ENCODE measurements at places on chromosomes 6 and 20. TPM values are rescaled to one million over a fixed set of nuclear protein-coding genes. Genes with fewer than 3 reads are reported as not detected.

The FABP7 gene
- not detected for polyA plus RNA-seq

The ATF6B gene
- 93.6 TPM for polyA plus RNA-seq

The MTFR2 gene
- polyA plus RNA-seq, result 1.6 TPM

The RSPO3 gene
- polyA plus RNA-seq, result 0.69 TPM

DNA sequence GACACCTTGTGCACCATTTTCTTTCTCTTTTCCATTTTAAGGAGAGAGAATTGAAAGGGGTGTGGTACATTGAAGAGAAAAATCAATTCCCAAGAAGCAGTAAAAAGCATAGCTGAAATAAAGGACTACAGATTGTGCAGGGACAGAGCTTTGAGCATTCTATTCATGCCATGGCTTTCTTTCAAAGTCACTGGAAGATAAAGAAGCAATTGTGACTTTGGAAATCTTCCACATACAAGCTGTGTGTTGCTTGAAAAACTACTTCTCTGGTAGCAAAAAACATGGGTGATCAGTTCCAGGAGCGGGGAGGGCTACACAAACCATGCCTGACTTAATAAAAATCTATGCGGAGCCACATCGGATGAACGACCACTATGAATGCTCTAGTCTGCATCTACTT, 230.2 kb upstream of the THEMIS start:
- DNase-seq, result no peak

DNA sequence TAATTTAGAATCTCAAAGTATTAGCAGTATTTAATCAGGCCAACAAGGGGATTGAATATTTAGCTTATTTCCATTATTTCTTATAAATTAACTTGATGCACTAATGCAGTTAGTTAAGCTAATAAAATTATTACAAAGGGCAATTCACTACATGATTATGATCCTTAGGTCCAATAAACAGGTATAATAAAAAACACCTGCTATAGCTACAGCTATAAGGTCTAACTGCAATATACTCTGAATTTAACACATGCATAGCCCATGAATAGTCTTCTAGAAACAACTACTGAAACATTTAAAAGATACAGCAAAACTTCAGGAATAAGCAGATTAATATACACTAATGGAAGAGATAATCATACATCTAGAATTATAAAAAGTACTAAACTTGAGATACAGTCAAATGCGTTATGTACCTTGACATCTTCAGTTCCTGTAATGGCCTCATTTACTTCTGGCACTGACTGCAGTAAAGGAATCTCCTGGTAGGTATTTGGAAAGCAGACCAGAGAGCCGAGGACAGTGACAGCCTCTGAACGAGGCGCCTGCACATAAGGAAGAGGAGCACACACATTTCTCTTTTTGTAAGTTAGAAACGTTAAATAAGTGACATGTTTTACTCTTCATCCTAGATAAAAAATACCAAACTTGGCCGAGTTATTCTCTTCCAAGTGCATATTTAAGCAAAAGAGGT, 168.5 kb downstream of the INSM1 start:
- DNase-seq, result no peak

- DNase-seq, result peak; percentile 71
These were observed 655 bp downstream of the FAM184A start for GRCh38 chr6:119077643-119078375.

DNA sequence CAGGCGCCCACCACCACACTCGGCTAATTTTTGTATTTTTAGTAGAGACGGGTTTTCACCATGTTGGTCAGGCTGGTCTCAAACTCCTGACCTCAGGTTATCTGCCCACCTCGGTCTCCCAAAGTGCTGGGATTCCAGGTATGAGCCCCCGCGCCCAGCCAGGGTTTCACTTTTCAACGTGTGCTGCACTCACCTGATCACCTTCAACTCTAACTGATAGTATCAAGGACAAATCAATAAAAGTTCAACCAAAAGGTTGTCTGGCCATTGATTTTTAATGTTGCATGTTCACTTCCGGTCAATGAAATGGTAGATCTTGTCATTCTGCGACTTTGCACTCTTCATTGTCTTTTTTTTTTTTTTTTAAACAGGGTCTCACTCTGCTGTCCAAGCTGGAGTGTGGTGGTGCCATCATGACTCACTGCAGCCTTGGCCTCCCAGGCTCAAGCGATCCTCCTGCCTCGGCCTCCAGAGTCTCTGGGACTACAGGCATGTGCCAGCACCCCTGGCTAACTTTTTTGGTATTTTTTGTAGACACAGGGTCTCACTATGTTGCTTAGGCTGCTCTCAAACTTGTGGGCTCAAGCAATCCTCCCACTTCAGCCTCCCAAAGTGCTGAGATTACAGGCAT, 37.3 kb downstream of the ZNF217 start:
- DNase-seq, result peak; percentile 29

DNA sequence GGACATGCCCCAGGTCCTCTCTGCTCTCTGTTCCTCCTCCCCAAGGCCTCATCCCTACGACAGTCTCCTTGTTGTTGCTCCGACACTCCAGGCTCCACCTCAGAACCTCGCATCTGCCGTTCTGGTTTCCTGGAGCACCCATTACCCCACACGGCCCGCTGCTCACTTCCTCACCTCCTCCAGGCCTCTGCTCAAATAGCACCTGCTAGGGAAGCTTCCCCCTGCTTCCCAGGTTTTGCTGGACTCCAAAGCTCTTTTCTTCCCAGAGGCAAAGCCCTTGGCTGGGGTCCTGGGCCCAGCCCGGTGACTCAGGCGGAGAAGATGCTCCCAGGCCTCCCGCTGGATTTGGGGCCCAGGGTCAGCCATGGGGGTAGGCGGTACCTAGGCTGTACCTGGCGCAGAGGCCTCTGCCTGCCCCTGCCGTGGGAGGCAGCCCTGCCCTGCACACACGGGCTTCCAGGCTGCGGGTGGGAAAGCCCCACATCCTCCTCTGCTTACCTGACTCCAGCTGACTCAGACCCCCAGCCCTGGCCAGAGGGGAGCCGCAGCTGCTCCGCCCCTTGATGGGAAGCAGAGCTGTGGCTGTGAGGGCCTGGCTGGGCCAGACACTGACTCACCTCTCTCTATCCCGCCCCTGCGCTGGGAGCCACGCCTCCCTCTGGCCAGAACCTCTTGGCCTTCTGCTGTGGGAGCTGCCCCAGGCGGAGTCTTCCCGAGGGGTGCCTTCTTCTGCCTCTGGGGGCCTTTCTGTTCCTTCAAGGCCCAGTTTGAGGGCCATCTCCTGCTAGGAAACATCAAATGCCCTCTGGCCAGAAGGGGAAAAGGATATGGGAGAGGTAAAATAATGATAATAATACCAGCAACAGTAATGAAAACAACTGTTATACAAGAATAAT, 130.5 kb downstream of the CEBPB start:
- peak; percentile 98 for DNase-seq

DNA sequence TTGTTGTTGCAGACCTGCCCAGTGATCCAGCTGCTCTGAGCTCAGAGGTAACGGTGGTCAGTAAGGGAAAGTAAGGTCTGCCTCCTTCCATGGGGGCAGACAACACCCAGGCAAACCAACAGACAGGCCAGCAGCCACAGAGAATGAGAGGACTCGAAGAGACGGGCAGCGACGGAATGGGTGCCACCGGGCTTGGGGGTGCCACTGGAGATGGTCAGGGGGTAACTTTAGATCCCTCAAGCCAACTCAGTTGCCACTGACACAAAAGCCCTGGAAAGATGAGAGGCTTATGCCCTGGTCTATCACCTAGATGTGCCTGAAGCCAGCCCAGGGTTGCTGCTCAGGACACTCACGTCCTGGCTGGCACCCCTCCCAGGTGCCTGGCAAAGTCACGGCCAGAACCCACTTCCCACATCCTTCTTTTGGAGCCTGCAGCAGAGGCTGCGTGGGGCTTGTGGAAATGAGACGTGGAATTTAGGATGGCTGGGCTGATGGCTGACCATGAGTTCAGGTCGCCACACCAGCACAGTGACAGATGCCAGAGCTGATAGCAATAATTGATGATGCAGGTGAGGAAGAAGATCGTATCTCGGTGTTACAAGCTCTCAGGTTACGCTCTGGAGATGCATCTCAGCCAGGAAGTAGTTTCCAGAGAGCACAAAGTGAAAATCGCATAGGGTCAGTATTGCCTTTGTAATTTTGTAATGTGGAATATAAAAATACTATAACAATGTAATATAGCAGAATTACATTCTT, 209.1 kb downstream of the SYNDIG1 start:
- DNase-seq, result peak; percentile 34

DNA sequence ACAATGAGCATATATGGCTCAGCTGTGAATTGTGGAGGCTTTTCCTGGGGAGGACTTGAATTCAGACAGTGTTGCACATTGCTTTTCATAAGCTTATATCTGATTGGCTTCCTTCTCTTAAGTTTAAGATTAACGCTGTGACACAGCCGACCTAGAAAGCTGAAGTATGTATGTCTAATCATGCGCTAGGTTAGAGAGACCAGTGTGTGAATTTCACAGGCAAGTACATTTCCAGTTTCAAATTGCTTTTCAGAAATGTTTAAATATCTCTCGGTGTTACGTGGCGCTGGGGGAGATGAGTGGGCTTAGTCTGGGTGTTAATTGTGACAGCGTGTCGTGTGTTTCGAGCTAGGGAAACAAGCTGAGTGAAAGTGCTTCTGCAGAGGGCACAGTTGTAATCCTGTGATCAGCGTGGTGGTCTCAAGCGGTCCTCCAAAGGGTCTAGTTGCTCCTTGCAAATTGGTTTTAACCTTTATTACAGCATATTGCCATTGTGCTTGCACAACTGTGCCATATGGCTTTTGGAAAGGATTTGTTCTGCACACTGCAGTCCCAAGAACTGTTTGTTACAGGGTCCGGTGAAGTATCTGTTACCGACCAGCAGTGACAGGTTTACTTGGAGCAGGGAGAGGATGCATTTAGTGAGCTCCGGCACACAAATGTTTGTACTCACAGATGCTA, 166.6 kb downstream of the SASH1 start:
- DNase-seq, result no peak

DNA sequence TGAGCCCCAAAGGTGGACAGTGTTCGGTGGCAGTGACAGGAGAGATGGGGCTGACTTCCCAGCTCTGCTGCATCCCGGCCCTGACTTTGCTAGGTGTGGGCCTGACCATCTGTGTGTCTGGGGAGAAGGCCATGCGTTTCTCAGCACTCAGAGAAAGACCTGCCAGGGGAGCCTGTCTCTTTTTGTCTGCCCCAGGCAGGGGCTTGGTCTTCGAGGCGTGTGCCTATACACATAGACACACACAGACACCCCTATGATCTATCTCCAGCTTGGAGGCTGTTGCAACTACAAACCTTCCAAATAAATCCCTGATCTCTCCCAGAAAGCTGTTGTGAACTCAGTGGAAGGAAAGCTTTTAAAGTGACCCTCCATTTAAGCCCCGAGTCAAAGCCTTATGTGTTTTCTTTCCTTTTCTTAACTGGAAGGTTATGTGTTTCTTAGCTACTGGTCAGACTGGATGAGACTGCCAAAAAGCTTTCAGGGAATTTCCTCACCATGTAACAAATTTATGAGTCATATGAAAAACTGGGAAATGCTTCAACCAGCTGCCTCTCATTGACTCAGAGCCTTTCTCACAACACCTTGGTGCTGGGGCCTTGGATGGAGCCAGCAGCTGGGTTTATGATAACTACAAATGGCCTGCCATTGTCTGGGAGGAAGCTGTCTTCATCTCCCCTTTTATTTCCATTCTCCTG, 102.6 kb downstream of the CDC5L start:
- DNase-seq, result no peak

DNA sequence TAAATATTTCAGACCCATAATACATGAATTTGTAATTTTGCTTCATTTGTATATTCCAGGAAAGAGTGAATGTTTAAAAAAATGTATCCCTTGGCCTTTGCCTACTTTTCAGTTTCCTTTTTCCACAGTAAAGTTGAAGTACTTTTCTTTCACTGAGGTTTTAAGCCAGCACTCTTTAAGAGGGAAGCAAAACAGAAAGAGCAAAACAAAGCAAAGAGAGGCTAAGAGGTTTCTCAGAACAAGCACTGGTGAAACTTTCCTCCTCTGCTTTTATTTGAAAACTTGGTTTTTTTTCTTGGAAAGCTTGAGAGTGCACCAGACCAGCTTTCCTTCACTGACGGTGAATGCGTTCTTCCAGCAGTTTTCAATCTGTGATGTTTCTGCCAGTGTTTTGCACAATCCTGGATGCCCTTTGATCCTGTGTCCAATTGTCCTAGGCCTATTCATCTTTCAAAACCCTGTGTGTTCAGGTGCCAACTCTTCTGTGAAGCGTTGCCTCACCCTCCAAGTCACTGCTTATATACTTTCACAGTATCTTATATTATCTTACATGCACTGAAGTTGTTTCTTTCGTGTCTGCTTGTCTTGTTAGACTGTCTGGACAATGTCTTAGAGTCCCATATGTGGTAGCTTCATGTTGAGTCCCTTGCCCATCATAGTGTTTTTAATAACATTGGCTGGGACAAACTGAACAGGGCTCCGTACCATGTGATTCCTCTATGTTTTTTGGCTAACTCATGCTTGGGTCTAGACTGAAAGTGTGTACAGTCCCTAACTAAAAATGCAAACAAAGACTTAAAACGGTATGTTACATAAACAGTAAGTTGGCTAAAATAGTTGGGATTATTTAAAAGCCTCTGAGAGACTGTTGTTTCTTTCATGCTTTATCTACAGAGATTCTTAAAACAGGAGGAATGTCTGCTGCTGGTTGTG, 1.9 kb downstream of the RNF217 start:
- DNase-seq, result peak; percentile 85

- no peak for DNase-seq
These were observed 24.8 kb upstream of the DYNLRB1 start for GRCh38 chr20:34491226-34491931.

DNA sequence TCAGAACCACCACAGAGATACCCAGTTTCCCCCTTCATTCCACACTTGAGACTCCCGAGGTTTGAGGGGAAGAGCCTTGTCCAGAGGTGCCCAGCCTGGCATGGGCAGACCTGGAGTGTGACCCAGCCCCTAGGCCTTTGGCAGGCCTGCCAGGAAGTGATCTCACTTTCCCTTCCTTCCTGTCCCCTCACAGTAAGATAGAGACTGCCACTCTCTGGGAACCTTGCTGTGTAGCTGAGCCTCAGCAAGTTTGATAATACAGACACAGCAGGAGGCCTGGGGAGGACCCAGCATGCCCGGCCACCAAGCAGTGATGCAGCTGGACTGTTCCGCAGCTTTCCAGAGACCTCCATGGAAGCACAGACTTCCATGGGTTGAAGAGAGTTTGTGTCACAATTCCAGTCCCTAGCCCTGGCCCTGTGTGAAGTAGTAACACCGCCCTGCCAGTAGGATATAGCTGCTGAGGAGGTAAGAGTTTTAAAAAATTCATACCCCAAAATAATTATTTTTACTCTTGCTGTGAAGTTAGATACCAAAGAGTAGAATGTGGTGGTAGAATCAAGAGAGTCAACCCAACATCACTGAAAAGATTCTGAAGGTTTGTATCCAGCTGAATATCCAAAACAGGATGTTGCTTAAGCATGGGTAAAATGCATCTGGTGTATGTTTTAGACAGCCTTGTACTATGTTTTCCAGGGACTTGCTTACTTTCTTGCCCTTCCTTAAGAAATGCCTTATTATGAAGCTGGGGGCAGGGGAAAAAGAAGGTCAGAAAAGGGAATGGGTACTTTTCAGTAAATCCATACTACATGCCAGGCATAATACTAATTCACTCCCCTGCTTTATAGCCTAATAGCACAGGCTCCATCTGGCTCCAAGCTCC, 16.3 kb downstream of the PKIG start:
- no peak for DNase-seq

GRCh38 chr6:34684919-34685318, 11.6 kb downstream of the ILRUN start:
- DNase-seq, result no peak

GRCh38 chr6:98433325-98434056, 400.9 kb upstream of the POU3F2 start:
- no peak for DNase-seq
